ENCODE measurements at places on chromosomes 11 and 22.

DNA sequence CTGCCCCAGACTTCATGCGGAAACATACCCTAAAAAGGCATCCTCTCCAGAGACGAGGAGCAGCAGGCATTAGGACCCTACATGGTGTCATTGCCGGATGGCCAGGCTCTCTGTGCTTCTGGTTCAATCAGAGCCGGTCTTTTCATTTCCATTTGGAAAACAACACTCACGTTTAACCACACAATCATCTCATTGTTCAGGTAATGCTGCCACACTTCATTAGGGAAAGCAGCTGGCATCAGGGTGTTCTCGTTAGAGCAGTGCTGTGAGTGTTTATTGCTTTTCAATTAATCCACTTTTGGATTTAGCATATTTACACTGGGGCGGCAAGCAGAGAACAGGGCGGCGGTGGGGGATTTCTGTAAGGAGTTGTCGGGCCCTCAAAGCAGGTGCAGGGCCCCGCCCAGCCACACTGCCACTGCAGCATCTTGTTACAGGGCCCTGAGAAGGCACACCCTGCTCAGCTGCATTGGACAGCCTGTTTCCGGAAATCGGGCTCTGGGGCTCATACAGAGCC lies 338.6 kb downstream of the SHANK2 start:
- no peak for DNase-seq

GRCh38 chr11:43245466-43245865 lies 66.3 kb upstream of the API5 start:
- DNase-seq: no peak

DNA sequence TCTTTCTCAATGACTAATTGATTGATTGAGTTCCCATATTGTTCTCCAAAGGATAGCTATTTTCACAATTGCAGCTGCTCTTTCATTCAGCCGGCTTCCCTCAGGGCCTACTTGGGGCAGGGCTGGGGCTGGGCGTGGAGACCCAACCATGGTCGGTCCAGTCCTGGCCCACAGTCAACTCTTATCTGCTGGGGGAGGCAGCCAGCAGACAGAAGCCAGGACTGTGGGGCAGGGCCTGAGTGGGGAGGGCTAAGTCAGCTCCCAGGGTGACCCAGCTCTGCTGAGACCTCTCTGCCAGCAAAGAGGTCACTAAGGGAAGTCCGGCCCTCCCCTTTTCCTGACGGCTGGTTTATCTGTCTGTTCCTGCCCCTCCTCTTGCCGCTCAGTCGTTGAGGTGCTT lies 735.2 kb downstream of the TBC1D22A start:
- DNase-seq: no peak

GRCh38 chr11:18791969-18792628 lies 501 bp upstream of the PTPN5 start:
- no peak for DNase-seq

- DNase-seq: no peak
Measured at GRCh38 chr11:46298699-46299433, 21.4 kb downstream of the CREB3L1 start.

DNA sequence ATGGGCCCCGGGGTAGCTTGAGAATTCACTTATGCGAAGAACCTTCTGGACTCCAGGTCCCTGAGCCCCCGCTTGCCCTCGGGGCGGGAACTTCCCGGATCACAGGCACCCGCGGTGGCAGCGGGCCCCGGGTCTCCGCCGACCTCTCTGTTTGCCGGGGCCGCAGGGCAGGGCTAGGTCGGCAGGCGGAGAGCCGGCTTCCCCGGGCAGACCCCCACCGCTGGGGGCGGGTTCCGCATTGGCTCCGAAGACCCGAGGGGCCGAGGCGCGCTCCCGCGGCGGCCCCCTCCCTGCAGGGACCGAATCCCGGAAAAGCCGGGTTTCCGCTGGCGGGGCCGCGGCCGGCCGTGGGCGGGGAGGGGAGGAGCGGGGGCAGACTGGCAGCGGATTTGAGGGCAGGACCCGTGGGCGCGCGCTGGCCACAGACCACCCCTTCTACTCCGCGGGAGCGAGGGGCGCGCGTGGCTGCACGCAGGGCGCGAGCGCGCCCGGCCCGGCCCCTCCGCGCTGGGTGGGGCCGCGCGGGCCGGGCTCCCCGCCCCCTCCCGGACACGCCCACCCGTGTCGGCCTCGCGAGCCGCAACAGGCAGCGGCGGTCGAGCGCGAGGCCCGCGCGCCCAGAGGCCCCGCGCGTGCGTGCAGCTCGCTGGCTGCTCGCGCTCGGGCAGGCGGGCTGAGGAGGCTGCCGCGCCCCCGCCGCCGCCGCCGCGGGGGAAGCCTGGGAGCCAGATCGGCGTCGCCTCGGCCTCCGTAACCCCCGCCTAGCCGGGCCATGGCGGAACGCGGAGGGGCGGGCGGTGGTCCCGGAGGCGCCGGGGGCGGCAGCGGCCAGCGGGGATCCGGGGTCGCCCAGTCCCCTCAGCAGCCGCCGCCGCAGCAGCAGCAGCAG lies at the start of gene PACS1:
PACS1 (plus strand) TSS at position 558 of the 889 bp plus-strand sequence; CDS start at position 773, 215 bp downstream.
- peak; percentile 57 for DNase-seq

DNA sequence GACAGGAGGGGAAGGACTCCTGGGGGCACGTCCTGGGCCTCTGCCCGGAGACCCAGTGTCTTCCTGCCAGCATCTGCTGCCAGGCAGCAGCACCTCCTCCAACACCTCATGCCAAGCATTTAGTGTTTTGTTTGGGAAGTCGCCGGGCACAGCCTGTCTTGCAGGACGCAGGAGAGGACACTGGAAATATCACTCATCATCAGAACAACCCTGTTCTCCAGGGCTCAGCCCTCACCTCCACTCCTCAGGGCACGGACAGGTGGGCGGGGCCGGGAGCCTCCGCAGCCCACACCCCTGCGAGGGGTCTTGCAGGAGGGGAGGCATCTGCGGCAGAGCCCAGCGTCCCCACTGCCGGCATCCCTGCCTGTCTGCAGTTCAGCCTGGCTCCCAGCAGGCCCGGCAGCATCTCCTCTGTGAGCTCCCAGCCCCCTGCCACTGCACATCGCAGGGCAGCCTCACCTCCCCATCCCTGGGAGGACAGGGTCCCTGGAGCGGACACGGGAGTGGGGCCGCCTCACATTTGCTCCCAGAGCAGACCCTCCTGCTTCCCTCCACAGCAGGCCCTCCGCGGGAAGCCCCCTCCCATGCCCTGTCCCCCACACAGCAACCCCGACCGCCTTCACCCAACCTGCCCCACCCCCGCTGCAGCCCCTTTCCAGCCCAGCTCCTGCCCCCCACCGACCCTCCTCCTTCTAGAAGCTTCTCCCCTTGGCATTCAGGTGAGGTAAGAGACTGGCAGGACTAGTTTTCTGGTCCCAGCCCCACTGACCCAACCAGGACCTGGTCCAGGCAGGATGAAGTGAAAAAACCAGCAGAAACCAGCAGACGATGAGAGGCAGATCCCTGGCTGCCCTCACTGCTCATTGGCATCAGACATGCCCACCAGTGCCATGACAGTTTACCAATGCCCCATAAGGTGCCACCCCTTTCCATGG lies 72.7 kb downstream of the BRD1 start:
- DNase-seq: no peak

GRCh38 chr11:102240502-102240901 lies 76.8 kb upstream of the BIRC3 start:
- DNase-seq: no peak

GRCh38 chr22:38540701-38541100 lies 29.3 kb downstream of the DMC1 start:
- DNase-seq: no peak

DNA sequence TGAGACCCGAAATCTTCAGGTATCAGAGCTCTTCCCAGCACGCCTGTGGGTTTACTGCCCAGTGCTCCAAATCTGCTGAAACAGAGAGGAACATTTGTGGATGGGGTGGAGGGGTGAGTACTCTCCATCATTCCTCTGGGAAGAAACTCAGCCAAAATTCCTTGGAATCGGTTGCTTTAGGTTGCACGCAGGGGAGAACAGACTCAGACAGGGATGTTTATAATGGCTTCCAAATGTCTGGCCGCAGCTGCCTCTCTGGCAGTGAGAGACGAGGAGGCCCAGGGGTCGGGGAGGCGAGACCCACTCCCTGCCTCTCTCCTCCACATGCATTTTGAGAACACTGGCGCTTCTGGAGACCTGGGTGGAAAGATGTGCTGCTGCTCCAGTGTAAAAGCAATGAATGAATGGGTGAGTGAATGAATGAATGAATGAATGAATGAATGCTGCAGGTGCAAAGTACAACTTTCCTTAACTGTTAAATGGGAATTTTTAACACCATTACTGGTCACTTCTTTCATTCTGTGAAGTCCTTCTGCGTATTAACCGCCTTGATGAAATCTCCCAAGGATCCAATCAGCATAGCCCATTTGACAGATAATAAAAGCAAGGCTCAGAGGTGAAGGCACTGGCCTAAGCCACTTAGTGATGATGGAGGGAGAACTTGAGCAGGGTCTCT lies 437.4 kb downstream of the MIAT start:
- no peak for DNase-seq

GRCh38 chr11:61963016-61963281 lies 4.5 kb downstream of the FTH1 start:
- no peak for DNase-seq

DNA sequence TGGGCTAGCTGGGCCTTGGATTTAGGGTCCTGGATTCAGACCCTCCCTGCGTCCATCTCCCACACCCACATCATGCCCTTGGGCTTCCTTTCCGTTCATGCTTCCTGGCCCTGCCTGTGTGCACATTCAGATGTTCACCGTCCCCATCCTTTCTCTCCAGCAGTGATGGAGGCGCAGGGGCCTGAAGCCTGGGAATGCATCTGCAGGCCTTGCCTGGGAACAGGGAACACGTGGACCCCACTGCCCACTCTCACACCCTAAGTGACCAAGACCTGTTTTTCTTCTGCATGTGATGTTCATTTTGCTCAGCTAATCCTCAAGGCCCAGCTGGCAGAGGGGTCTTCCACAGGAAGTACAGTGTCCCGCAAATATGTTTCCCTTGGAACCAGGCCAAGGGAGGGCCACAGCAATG lies 91.6 kb upstream of the PARVA start:
- DNase-seq: no peak

DNA sequence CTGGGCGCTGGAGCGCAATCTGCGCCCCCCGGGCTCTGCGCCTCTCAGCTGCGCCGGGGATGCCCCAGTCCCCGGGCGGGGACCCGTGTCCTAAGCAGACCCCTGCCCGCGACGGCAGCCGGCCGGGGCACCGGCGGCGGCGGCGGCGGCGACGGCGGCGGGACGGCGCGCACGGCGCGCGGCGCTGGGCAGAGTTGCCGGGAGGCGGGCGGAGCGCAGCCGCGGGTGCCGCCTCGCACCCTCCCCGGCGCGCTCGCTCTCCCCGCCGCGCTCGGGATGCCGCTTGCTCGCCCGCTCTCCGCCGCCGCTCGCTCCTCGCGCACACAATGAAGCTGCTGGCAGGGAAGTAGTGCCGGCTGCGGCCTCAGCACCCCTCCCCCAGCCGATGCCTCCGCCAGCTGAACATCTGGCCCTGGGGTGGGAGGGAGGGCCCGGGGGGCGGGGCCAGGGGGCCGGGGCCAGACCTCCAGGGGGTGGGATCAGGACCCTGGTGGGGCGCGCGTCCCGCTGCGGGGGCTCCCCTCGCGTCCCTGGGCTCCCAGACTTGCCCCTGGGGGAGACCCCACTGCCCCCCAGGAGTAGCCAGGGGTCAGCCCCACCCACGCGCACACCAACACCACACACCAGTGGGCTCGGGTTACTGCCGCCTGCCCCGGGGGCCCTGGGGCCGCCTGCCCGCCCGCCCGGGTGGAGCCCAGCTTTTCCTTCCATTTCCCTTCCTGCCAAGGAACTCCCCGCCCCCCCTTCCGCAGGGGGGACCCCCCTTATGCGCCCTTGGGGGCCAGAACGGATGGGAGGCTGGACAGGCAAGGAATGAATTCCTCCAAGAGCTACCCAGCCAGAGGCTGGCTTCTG lies at the start of gene RCOR2:
RCOR2 (minus strand) TSS at position 328 of the 855 bp plus-strand sequence. CDS start 708 bp downstream, outside the sequence.
- peak; percentile 44 for DNase-seq

- DNase-seq: no peak
Measured at GRCh38 chr11:86717817-86718501, 45.5 kb upstream of the ME3 start.

GRCh38 chr11:48079596-48079995 lies 99.2 kb downstream of the PTPRJ start:
- no peak for DNase-seq

GRCh38 chr11:43930868-43931716 lies 11.3 kb upstream of the C11orf96 start:
- DNase-seq: peak; percentile 77

GRCh38 chr11:43555816-43556611 lies 124.5 kb upstream of the HSD17B12 start:
- no peak for DNase-seq

GRCh38 chr11:33861941-33862589 lies 29.8 kb downstream of the LMO2 start:
- DNase-seq: no peak

- DNase-seq: no peak
Measured at GRCh38 chr11:71530602-71531001, 3.5 kb downstream of the KRTAP5-7 start.

GRCh38 chr22:28874811-28875320 lies 8.5 kb upstream of the ZNRF3 start:
- no peak for DNase-seq

DNA sequence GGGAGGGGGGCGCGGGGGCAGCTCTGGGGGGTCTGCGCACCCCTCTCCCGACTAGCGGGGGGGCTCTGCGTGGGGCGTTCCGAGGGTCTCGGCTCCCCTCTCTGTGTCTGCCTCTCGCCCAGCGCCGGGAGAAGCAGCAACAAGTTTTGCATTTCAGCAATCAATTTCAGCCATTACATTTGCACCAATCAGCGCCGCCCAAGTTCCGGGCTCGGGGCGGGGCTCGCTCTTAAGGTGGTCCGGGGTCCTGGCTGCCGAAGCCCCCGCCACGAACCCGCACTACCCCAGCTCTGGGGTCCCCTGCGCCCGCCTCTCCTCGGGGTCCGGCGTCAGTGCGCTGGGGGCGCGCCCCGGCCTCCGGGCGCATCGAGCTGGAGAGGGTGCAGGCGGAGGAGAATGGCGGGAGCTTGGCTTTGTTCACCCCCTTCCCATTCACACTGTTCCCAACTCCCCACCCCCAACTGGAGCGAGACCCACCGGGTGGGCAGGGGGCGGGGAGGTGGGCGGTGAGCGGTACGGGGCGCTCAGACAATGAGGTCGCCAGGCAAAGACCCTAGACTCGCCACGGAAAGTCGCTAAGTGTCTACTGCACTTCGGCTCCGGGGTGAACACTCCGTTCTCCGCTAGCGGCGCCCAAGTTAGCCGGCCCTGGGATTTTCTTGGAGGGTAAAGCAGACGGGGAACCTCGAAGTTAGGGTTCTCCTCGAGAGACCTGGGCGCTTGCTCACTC lies at the start of gene MN1:
MN1 (minus strand) TSS at position 141 of the 730 bp plus-strand sequence. CDS start 1,213 bp downstream, outside the sequence.
- peak; percentile 50 for DNase-seq

GRCh38 chr11:113697756-113698407 lies 8.2 kb downstream of the TMPRSS5 start:
- DNase-seq: no peak

DNA sequence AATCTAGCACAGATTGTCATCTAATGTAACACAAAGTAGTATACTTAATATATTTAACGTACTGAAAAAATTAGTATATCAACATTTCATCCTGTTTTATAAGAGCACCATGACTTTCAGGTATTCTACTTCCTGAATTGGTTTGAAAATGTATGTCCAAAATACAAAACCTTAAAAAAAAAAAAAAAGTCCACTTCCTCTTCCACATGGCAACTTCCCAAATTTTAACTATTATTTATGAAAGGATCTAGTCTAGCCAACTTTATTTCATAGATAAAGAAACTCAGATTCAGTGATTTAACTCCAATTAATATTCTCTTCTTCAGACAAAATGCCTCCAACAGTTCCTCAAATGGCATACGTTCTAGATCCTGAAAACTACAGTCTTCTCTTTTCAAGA lies 44.0 kb downstream of the PIK3C2A start:
- no peak for DNase-seq

GRCh38 chr11:65537620-65538231 lies 12.8 kb downstream of the SCYL1 start:
- no peak for DNase-seq
